Cortex of kidney (tissue), 1 donor: ENCODE measurements at places on chromosomes 16 and 17.

GRCh38 chr17:71023249-71024030 lies 854.1 kb downstream of the KCNJ2 start:
- no peak for DNase-seq

- no peak for DNase-seq
These were observed 772 bp upstream of the NUP93 start for GRCh38 chr16:56728980-56729734.

DNA sequence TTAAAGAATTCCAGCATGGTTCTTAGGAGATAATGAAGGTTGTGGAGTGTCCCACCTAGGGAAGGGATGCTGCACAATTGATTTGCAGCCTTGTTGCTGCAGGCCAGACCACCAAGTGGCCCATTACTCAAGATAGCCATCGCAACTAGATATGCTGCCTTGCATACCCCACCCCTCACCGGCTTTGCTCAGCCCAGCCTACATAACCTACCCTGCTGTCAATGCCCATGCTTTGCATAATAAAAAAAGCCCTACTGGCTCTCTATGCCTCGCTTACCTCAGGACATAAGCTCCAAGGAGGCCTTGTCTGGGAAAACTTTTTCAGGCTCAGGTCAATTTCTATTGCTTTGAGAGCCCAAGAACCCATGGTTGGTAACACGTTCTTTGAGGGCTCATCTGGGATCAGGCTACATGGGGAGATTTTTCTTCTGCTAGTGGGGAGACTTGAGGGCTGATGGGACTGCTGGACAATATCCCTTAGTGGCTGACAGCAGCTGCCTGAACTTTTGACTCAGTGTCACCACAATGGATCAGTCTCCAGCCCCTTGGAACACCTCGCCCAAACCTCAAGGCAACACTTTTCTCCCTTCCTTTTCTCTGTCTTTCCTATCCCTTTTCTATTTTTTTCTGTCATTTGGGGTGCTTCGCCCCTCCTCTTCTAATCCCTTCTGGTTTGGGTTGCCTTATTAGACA lies 38.3 kb downstream of the SCPEP1 start:
- DNase-seq: no peak

GRCh38 chr16:35664091-35664693 lies 2204.8 kb downstream of the TP53TG3F start:
- DNase-seq: no peak

DNA sequence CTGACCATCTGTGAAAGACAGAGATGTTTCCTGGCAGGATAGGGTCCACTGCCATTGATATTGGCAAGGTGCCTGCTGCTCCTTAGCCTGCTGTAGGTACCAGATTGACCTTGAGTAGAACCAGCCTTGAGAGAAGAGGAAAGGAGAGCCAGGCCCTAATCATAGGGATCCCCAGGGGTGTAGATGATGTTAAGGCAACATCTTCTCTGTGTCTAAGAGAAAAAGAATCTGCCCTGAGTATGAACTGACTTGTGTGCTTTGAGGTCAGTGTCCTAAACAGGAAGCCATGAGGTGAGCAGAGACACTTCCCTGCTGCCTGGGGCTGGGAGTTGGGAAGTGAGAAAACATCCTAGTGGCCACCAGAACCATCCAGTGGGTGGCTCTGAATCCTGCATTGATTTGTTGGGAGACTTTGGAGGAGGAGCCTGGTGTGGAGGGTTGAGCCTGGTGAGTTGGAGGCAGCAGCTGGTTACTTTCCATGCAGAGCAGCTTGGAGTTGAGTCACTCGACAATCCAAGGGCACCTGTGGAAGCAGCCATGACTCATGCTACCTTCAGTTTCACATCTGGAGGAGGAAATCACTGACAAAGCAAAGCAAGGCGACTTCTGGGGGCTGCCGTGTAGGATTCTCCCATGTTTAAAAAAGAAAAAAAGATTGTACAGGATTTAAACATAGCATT lies 47.8 kb downstream of the BMERB1 start:
- no peak for DNase-seq

DNA sequence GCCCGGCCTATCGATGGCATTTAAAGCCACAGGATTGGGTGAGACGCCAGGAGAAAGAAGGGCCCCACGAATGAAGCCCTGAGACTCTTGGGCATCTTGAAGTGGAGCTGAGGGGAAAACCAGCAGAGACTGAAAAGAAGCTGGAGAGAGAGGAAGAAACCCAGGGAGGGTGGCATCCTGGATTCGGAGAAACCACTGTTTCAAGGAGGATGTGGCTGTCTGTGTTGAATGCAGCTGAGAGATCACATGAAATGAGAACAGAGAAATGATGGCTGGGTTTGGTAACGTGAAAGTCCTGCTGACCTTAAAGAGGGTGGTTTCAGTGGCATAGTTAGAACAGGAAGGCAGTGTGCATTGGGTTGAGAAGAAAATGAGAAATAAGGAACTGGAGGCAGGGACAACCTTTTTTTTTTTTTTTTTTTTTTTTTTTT lies 3.8 kb downstream of the TNFSF12 start:
- no peak for DNase-seq

- DNase-seq: no peak
These were observed 3.0 kb downstream of the ERN1 start for GRCh38 chr17:64126918-64127317.

GRCh38 chr17:18981642-18982424 lies 22.7 kb downstream of the FAM83G start:
- DNase-seq: no peak

GRCh38 chr17:76013377-76013932 lies 12.8 kb downstream of the CDK3 start:
- DNase-seq: no peak

DNA sequence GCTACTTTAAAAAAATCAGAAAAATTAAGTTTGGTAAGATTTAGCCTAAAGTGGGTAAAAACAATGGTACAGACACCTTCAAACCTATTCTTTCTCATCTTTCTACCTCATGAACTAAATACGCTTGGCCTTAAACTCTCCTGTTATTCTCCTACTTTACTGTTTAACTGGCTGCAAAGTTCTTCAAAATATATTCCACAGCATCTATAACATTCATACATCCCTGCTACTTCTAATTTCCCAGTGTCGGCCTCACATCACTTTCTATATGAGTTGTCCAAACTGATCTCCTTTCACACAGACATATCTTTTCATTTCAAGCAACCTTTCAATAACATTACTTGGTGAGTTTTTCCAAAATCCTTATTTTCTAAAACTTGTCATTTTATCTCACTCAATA lies 64.0 kb downstream of the MED13 start:
- no peak for DNase-seq

GRCh38 chr17:57966875-57967274 lies 11.7 kb upstream of the CUEDC1 start:
- DNase-seq: no peak

- no peak for DNase-seq
These were observed 41.4 kb upstream of the CIBAR2 start for GRCh38 chr16:85153656-85154091.

DNA sequence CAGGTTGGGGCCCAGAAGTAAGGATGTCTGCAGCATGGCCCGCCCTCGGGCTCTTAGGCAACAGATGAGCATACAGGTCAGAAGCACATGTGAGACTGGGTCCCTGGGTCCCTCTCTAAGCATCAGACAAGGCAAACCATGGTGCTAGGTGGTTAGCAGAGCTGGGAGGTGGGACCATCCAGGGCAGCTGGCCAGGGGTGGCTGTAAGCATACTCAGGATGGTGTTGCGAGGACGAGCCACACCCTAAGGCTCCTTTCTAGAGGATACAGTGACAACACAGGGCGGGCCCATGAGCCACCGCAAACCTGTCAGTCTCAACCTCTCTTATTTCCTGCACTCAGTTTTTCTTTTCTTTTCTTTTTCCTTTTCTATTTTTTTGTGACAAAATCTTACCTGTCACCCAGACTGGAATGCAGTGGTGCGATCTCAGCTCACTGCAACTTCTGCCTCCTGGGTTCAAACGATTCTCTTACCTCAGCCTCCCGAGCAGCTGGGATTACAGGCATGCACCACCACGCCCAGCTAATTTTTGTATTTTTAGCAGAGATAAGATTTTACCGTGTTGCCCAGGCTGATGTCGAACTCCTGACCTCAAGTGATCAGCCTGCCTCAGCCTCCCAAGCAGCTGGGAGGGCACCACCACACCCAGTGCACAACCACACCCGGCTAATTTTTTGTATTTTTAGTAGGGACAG lies 3.6 kb downstream of the FA2H start:
- no peak for DNase-seq

DNA sequence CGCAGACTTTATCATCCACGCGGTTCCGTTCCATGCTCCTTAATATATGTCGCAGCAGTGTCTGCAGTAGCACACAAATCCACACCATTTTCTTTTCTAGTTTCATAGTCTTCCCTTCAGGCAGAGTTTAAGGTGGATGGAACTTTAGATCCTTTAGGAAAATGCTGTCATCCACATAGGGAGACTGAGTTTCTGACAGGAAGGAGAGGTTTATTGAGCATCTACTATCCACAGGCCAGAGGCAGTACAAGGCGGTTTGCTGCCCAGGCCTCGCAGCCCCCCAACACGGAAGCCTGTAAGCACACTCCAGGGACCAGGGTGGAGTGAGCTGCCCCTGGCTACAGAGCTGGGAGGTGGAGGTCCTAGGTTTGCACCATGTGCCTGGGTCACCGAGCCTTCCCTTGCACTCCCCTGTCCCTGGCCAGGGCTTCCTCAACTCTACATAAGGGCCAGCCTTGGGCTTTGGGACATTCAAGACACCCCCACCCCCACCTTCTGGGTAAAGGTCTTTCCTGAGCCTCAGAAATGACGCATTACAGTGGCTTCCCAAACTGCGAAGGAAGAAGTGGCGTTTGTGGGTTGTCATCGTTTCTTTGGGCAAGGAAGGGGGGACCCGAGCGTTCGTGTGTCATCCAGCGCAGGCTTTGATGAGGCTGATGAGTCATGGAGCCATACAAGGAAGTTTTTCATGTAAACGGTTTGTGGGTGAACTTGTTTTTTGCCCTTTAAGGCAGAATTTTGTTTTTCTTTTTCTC lies 146.5 kb upstream of the PLCG2 start:
- no peak for DNase-seq

DNA sequence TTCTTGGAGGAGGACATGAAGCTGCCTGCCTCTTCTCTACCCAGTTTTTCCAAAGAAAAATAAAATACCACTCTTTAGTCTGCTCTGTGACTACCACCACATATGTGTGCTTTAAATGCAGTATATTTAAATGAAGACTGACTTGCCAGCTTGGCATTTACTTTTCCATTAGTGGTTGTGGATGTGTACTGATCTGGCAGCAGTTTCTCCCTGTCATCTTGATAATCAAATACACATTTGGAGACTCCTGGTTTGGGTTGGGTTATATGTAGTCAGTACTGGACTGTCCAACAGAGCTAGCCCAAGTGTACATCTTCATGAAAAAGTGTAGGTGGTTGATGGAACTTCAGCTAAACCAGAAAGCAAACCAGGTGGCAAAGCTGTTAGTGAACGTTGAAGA lies 19.9 kb downstream of the COX10 start:
- no peak for DNase-seq

DNA sequence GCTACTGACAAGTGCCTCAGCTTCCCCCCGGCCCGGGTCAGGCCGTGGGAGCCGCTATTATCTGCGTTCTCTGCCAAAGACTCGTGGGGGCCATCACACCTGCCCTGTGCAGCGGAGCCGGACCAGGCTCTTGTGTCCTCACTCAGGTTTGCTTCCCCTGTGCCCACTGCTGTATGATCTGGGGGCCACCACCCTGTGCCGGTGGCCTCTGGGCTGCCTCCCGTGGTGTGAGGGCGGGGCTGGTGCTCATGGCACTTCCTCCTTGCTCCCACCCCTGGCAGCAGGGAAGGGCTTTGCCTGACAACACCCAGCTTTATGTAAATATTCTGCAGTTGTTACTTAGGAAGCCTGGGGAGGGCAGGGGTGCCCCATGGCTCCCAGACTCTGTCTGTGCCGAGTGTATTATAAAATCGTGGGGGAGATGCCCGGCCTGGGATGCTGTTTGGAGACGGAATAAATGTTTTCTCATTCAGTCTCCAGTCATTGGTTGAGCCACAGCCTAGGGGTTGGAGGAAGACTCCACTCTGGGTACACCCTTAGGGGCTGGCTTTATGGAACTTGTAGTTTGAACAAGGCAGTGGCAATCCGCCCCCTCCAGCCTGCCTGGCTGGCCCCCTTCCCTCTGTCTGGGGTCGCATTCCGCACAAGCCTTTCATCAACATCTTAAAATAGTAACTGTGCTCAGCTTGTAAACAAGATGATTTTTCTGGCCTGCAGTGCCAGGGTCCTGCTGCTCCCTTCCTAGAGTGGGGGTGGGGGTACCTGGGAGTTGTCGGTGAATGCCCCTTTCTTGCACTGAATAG lies 4.1 kb downstream of the SYNGR2 start:
- no peak for DNase-seq

DNA sequence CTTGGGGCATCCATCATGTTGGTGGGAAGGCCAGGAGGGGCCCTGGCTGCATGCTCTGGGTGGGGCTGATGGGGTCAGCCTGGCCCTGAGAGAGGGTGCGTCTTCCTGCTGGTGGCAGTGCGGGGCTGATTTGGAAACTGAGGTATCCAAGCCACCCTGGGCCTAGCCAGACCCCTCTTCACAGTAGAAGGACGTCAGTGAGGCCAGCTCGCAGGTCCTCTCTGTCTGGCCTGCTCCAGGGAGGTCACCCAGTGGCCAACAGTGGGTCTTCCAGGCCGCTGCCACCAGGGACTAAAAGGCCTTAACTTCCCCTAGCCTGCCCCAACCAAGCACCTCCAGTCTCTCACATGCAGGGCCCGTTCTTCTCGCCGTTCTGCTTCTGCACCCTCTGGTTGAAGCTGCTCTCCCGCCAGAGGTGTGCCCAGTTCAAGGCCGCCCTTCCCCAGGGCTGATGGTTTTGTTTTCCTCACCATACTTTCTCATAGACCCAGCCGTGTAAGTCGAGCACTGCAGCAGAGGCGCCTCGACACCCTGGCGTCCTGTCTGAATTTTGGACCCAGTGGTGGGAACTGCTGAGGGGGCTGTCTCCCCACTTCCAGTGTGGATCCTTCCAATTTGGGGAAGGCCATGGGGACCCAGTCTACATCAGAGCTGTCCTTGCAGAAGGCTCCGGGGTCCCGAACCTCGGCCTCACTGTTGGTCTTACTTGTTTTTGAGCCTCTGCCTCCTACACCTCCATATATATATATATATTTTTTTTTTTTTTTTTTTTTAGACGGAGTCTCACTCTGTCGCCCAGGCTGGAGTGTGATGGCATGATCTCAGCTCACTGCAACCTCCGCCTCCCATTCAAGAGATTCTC lies 42.9 kb upstream of the CDC42EP4 start:
- DNase-seq: no peak

DNA sequence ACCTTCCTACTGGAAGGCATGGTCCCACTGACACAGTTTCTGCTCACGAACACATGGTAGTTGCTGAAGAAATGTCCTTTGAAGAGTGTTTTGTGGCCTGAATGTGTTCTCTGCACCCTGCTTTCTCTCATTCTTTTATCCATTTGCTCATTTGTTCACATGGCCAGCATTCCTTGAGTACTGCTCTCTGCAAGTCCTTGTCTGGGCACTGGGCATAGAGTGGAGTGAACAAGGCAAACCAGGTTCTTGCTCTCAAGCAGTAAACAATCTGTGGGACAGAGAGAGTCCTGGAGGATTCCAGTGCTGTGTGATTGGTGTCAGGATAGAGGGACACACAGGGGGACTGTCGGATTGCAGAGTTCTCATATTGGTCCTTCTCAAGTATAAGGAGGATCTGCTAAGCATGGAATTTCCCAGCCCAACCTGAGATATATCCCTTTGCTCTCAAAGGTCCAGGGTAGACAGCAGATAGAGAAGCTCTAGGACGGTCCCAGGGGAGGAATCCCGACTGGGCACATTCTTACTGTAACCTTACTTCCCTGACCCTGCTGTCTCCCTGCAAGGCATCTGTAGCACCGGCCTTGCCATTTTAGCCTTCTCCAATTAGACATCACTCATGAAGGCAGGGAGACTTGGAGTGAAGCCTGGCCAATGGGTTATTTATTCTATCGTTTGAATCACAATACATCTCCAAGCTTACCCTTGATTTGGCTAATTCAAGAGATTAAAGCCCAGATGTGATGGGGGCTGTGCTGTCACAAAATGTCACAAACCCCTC lies 32.3 kb downstream of the ARL4D start:
- no peak for DNase-seq
